ENCODE measurements at places on chromosomes 7 and 10.
A peak's percentile ranks its signal among the peaks of the same experiment; 100 is the strongest.

- DNase-seq: no peak
Measured at GRCh38 chr10:101283762-101284100, 54.5 kb upstream of the LBX1 start.

- no peak for DNase-seq
Measured at GRCh38 chr10:60426425-60426824, 36.8 kb upstream of the ANK3 start.

GRCh38 chr10:132510174-132510611 is 27.4 kb upstream of the INPP5A start:
- DNase-seq: no peak

DNA sequence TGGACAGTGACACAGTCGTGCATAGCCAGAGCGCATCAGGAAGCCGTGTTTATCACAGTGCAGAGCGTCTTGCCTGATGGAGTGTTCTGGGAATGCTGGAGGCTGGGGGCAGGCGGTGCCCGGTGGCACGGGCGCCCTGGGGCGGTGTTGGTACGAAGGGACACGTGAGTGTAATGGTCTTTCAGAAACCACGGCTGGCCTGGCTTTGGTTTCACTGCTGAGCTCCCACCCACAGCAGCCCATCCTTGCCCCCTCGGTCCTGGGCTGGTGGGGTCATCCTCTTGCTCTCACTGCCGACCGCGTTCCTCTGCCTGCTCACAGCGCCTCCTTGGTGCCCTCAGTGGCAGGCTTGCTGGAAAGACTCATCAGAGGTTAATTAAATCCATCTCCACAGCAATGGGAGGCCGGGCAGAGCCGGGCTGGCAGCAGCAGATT is 50.6 kb downstream of the NKX6-2 start:
- DNase-seq: no peak

GRCh38 chr7:107002529-107002998 is 41.9 kb upstream of the PRKAR2B start:
- no peak for DNase-seq

GRCh38 chr7:126450269-126450671 is 802.5 kb downstream of the GRM8 start:
- DNase-seq: no peak

- DNase-seq: no peak
Measured at GRCh38 chr7:75872073-75872782, 6.6 kb upstream of the RHBDD2 start.

- DNase-seq: no peak
Measured at GRCh38 chr10:17847585-17848296, 38.6 kb downstream of the MRC1 start.

DNA sequence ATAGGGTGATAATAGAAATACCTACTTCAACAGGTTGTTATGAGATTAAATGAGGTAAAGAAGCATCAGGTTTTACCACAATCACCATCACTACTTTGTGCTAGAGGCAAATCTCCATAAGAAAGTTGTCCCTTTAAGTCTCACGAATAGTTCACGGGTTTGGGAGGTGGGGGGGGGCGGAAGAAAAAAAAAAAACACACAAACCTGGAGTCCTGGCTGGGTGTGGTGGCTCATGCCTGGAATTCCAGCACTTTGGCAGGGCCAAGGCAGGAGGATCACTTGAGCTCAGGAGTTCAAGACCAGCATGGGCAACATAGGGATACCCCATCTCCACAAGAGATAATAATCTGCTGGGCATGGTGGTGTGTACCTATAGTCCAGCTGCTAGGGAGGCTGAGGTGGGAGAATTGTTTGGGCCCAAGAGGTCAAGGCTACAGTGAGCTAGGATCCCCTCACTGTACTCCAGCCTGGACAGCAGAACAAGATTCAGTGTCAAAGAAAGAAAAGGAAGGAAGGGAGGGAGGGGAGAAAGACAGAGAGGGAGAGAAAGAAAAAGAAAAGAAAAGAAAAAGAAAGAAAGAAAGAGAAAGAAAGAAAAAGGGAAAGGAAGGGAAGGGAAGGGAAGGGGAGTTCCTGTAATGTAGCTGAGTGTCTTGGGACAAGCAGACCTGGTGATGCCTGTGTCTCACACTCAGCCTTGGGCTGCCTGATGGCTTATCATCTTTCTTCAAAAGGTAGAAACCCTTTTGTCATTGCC is 231.4 kb downstream of the CREB5 start:
- no peak for DNase-seq

DNA sequence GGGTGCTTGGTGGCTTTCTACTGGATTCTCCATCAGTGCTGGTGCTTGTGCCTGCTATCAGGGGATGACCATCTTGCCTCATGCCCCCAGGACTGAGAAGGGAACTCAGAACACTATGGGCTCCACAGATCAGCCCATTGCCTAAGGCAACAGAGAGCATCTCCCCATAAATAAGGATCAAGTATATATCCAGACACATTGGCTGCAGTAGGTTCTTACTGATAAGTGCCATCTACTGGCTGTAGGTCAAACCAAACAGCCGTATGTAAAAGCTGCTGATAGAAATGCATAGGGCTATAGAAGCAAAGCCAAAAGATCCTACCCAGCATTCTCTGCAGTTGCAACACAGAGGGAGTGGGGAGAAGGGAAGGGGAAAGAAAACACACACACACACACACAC is 153.7 kb downstream of the CDK14 start:
- peak; percentile 33 for DNase-seq

DNA sequence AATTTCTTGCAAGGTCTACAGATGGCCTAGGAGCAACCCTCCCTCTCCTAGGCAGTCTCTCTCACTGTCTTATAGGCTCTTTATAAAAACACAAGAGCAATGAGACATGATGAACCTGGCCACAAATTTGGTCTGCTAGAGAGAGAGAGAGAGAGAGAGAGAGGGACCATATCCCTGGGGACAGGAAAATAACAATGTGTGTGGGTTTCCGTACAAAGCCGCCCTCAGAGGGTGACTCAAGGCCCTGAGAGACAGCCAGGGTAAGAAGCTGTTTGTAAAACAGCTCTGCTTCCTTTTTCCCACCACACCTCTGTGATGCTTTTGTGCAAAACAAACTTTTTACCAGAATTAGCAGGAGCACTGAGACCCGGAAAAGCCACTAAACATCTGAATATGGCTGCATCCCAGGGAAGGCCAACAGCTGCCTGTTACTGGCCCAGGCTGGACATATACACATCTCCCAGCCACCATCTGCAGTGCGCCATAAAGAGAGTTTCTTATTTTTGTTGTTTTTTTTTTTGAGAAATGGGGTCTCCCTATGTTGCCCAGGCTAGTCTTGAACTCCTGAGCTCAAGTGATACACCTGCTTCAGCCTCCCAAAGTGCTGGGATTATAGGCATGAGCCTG is 18.4 kb downstream of the GIMAP5 start:
- DNase-seq: peak; percentile 39

GRCh38 chr7:23893176-23893941 is 183.3 kb downstream of the STK31 start:
- no peak for DNase-seq
